ENCODE measurements at places on chromosomes 12 and 14.

GRCh38 chr12:116525418-116526001, 33.7 kb upstream of the MAP1LC3B2 start:
- DNase-seq, result no peak

DNA sequence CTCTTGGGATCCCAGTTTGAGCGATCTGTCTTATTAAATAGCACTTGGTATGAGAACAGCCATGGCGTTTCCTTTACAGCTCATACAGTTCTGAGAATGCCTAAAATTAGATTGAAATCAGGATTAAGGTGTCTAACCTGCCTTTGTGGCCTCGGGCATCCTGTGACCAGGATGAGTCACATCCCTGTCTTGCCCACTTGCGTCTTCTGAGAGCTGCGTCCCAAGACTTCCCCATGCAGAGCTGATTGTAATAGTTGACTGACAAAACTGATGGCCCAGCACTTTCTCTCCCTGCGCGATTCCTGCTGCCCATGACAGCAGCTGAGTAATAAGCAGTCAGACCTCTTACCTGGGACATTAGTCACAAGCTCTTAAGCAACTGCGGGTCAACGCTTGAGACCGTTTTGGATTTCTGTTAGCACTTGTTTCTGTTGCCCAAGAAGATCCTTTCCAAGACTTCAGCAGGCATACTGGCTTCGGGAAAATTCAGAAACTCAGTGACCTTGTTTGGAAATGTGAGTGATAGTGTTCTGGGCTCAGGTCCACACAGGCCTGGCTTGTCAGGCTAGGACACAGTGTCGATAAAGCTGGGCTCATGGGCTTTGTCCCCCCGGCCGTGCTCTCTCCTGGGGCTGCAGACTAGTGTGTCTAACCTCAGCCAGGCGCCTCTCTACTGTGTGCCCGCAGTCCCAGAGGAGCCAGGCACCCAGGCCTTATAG, 169.9 kb upstream of the HIF1A start:
- peak; percentile 85 for DNase-seq

DNA sequence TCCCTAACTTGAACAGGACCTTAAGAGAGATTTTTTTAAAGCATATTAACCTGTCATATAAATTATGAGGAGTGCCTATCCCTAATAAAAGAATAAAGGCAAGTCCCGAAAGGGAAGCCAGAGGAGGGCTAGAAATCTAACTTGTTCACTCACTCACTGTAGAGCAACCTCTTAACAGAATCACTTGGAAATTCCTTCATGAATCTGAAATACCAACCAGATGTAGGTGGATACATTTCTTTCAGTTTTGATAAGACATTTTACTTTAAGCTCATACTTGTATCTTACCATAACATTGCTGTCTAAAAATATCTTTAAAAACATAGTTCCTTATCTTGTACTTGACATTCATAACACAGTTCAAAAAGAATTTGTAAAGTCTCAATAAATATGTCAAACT, 25.7 kb downstream of the NTN4 start:
- DNase-seq, result no peak

GRCh38 chr14:102906616-102907302, 15.7 kb upstream of the AMN start:
- DNase-seq, result no peak

DNA sequence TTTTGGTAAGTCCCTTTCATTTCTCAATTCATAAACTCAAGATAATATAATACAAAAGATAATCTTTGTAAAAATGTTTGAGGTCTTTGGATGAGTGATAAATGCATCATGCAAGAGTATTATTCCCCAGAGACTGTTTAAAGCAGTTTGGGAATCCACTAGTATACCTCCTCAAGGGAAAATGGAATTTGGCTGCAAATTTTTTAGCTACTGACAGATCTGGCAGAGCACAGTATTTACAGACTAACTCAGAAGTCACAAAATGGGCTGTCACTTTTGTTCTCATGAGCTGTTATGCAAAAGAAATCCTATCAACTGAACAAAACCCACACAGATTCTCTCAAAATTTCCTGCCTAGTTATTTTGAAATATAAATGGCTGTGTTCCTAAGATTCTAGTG, 9.9 kb downstream of the SPIC start:
- no peak for DNase-seq

DNA sequence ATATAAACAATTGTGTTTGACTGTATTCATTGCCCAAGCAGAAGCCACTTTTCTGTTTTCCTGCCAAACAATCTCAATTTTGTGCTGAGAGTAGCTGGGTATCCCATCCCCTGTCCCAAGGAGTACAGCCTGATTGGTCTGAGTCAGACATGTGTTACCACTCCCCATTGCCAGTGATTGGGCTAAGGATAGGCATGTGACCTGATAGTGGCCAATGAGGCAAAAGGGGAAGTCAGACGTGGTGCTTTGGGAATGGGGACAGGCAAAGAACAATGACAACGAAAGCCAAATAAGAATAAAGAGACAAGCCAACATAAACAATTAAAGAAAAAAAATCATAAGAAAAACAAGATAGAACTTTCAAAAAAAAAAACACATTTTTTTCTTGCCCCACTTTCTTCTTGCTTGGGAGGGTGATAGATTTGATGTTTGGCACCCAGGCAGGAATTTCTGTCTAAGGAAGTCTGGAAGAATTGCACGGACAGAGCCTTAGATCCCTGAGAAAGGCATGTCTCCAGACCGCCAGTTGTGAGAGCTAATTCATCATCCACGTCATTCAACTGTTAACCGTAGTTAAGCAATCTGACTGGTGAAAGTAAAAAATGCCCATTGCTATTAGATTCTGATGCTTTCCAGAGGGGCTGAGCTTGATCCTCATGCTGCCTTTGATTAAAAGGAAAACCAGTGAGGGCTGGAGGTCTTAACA, 626.6 kb upstream of the TMEM132C start:
- no peak for DNase-seq

GRCh38 chr12:78338054-78338785, 507.5 kb downstream of the NAV3 start:
- no peak for DNase-seq

- DNase-seq, result peak; percentile 48
These were observed 85.3 kb downstream of the RFLNA start for GRCh38 chr12:124379938-124380754.

DNA sequence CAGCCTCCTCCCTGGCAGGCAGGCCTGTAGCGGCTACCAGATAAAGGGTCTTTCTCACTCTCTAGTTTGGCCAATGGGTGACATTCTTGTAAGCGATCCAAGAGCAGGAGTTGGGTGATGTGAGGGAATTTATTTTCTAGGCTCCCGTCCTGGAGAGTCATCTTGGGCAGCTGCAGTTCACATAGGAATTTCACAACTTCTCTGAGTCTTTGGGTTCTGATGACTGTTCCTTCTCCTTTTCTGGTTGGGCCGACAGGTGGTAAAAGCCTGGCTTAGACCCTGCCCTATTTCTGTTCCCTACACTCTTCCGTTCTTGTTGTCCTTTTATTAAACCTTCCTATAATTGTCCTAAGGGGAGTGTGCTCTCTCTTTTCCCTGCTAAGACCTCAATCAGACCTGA, 42.6 kb upstream of the POC1B start:
- no peak for DNase-seq

- DNase-seq, result peak; percentile 75
These were observed 8.6 kb downstream of the PPP1R1A start for GRCh38 chr12:54579696-54580333.

GRCh38 chr12:9702255-9702654, 30.6 kb downstream of the CLECL1 start:
- peak; percentile 60 for DNase-seq

DNA sequence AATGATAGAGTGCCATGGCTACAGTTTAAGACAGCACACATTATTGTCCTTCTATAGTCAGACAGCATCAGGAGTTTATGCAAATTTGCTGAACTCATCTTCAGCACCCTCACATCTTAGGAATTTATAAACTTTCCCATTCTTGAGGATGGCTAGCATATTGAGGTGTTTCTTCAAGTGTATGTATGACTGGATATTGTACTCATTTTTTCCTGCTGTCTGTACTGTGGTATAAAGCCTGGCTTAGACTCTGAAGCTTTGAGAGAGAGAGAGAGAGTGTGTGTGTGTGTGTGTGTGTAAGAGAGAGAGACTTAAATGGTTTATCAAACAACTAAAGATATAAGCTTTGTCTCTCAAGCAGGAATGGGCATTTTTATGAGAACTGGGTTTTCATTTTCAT, 161.6 kb downstream of the PIK3C2G start:
- DNase-seq, result no peak

DNA sequence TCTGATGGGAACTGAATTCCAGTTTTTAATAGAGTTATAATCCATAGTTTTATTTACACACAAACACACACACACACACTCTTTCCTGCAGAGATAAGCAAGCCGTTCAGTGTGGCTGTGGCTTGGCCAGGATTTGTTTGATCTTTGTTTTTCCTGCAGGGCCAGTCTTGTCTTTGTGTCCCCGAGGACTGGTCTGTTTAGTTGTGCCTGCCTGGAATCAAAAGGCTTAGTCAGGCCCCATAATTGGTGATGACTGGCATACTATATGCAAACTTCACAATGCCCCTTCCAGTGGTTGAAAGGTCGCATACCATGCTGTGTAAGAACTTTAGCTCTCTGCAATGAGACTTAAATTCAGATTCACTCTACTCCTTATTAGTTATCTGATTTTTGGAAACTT, 26.0 kb downstream of the WBP11 start:
- no peak for DNase-seq

- peak; percentile 76 for DNase-seq
These were observed at the start of gene LTB4R for GRCh38 chr14:24310646-24311604. Gene LTB4R, plus strand, starts transcription at chr14:24311502. Its CDS starts 4,150 bp downstream, at chr14:24315652.

DNA sequence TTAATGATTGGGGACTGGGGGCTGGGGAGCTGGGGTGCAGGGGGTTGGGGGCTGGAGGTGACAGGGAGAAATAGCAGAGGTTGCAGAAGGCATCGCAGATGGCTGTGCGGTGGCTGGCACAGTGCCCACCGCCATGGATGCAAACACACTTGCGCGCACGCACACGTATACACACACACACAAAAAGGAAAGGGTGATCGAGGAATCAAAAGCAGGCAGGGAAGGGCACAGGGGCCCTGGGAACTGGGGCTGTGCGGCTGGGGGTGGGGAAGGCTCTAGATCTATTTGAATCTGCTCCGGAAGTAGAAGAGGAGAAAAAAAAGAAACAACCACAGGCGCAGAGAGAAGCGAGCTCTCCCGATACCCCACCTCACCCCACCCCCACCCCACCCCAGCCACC, 39.4 kb downstream of the ZFHX2 start:
- no peak for DNase-seq

GRCh38 chr12:66753810-66754209, 74.9 kb upstream of the GRIP1 start:
- DNase-seq, result no peak

- DNase-seq, result no peak
These were observed 344.7 kb downstream of the NELL2 start for GRCh38 chr12:44531320-44531971.

DNA sequence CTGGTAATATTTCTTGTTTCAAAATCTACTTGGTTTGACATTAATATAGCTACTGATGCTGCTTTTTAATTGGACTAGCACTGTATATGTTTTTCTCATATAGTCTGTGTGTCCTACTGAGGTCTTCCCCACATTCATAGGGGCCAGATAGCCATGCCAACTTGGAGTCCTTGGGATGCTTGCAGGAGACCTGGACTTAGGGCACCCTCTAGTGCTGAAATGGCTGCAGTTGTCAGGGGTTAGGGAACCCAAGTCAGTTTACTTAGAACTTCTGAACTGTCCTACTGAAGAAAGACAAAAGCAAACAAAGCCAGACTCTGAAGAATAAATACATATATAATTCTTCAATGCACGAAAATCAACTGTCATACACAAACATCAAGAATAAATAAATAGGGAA, 279.9 kb upstream of the SYT1 start:
- no peak for DNase-seq

DNA sequence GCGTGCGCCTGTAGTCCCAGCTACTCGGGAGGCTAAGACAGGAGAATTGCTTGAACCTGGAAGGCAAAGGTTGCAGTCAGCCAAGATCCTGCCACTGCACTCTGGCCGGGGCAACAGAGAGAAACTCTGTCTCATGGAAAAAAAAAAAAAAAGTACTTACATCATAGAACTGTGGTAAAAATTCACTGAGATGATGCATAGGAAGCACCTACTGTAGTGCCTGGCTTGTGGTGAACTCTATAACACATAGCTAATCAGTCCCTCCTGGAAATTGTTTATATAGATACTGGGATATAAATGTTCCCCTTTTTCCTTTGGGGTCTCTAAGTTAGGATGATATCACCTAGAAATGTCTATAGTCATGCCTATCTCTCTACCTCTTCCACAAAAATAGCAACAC, 89.7 kb upstream of the CPM start:
- DNase-seq, result no peak

- no peak for DNase-seq
These were observed 315 bp downstream of the ABCD2 start for GRCh38 chr12:39619316-39619659.

DNA sequence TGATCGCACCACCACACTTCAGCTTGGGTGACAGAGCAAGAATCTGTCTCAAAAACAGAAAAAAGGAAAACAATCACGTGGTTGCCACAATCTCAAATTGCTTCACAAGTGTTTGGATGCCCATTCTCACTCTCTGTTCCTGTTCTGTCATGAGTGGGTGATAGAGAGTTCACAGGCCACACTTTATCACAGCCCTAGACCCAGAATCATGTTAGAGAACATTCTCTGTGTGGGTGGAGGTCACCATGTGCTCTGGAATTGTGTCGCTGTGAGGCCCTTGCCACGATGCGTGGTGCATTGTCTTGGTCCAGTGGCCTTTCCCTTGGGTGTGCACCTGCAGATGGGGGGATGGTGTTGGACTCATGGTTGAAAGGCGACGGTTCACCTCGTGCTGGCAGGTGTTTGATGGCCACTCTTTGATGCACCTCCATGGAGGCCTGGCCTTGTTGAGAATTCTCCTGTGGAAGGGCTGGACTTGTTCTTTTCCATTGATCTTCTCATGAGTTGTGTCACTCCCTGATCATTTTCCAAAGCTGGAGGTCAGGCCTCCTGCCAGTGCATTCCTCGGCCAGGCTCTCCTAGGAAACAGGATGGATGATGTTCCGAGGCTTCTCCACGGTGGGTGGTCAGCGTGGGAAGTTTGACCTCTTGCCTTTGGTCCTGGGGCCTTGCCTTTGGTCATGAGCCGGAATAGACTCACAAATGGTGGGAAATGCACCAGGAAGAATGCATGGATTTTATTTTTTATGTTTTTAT, 91.9 kb downstream of the SLC24A4 start:
- no peak for DNase-seq

DNA sequence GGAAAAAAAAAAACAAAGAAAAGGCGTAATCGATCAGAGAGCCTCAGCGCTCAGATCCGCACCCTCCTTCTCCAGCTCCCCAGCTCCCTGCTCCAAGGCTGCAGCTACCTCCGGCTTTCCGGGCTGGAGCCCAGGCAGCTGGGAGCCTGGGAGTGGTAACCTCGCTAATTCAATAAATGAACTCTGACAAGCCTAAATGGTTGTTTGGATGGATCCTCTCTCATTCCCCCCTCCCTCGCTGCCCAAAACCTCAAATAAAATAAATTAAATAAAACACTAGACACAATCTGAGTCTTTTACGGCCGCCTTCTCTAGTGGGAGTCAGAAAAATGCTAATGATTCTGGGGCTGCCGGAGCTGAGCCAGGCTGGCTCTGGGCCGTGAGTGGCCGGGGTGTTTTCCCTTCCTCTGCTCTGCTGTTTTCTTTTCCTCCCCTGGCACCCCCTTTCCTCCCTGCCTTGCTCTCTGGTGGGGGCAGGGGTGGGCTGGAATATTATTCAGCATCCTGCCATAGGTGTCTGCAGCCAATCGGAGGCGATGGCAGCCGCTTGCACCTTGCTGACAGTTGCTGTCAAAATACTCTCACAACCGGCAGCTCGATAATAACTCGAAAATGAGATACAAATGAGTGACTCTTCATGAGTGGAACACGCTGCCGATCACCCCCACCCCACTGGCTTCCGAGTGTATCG, 76.1 kb downstream of the RBM19 start:
- no peak for DNase-seq
